Activated T-helper 1 cell treated with anti-CD3 and anti-CD28 coated beads, Interleukin-12 subunit alpha, Interleukin-12 subunit beta, Interleukin-2, Interleukin-4 antibody, amounts not matched to agents 30 ng/mL and 10 ng/mL and 1 ng/mL, durations not matched to agents 14 hours and 24 hours and 36 hours (primary cell): ENCODE measurements at places on chromosomes 5 and 9.

DNA sequence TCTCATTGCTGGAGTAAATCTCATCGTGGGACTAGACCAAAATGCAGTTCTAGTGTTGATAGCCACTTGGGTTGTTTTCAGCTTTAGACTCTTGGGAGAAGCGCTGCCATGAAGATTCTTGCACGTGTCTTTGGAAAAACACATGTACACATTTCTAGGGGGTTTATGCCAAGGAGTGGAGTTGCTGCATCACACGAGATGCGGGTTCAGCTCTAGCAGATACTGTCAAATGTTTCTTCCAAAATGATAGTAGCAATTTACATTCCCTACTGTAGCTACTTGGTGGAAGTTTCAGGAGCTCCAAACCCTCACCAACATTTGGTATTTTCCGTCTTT lies 52.3 kb upstream of the CPLX2 start:
- no peak overlapping the region for H3K4me3 ChIP-seq
- peaks cover 2% of the 10 kb centered on the region for H3K27me3 ChIP-seq
- H3K27ac ChIP-seq, result no peak overlapping the region
- DNase-seq, result no peak
- no peaks in the 10 kb centered on the region for H3K36me3 ChIP-seq

DNA sequence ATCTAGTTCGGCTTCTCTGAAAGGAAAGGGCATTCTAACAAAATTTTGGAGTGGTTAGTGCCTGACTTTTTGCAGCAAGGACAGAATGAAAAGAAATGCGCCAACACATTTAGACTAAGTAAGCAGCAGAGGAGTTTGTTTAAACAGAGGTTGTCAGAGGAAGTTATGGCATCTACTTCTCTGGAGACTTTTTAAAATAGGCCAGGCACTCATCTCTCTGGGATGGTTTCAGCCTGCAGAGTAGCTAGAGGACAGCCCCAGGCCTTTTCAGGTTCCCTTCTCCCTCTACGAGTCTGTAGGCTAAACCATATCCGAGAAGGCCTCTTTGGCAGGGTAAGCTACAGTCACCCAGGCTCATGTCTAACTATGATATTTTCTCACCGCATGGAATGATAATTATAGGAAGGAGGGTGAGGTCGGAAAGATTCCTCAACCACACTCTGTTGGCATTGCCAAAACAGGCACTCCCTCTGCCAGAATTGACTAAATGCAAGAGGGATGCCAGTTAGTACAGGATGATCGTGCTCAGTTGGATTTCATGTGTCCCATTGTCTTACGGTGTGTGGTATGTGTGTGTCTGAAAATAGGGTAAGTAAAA lies 1.4 kb upstream of the CTXN3 start:
- no peaks in the 10 kb centered on the region for H3K36me3 ChIP-seq
- no peaks in the 10 kb centered on the region for H3K4me1 ChIP-seq
- no peak for DNase-seq
- no peak overlapping the region for H3K4me3 ChIP-seq
- no peak overlapping the region for H3K27ac ChIP-seq

DNA sequence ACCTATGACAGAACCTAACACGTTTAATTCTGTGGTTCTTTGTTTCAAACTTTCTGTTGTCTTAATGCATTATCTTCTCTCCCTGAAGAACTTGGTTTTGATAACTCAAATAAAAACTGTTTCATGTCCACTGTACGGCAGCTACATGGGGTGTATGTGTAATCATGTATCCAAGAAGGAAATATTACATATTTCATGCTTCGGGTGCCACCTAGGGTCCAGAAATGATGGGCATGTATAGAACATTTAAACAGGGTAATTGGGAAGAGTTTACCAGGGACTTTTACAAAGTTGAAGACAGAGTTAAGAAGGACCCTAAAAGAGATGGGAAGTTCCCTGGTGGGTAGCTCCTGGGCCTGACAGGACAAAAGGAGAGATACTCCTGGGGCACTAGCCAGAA lies 291.3 kb downstream of the FBXL7 start:
- no peak overlapping the region for H3K4me3 ChIP-seq
- H3K27ac ChIP-seq, result no peak overlapping the region
- no peaks in the 10 kb centered on the region for H3K4me1 ChIP-seq
- no peaks in the 10 kb centered on the region for H3K27me3 ChIP-seq
- DNase-seq, result no peak

- no peaks in the 10 kb centered on the region for H3K4me1 ChIP-seq
- no peak overlapping the region for H3K4me3 ChIP-seq
- DNase-seq, result no peak
- peaks cover 8% of the 10 kb centered on the region for H3K27me3 ChIP-seq
- H3K36me3 ChIP-seq, result no peaks in the 10 kb centered on the region
- H3K27ac ChIP-seq, result no peak overlapping the region
These were observed 35.5 kb downstream of the PLPP7 start for GRCh38 chr9:131324736-131325679.

GRCh38 chr9:97563458-97564135 lies 62.1 kb downstream of the TMOD1 start:
- no peak for DNase-seq
- H3K27me3 ChIP-seq, result peaks cover 8% of the 10 kb centered on the region
- peaks cover 16% of the 10 kb centered on the region for H3K4me1 ChIP-seq
- H3K4me3 ChIP-seq, result no peak overlapping the region

DNA sequence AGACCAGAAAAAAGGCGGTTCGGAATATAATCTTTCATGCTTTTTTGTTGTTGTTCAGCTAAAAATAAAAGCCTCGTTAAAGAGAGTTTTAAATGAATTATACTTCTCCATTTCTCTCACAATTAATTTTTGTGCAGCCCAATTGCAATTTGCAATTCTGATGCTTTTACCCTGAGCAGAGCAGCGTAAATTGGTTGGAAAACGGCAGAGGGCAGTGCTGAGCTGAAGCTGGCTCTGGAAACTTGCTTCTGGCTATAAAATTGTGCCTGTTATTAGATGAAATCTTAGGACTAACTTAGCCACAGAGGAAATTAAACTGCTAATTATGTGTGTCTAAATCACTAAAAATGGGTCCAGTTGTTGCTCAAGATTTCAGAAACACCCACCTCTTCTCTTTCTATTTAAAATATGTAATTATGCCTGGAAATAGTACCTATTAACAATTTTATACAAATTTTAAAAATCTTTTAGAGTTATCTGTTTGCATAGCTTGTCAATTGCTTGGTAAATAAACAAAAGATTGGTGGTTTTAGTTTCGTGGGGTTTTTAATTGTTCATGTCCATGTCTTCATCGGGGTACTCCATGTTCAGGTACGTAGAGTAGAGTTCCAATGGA lies 441.8 kb upstream of the TLE4 start:
- H3K4me3 ChIP-seq, result no peak overlapping the region
- H3K27ac ChIP-seq, result no peak overlapping the region
- DNase-seq, result no peak
- H3K36me3 ChIP-seq, result no peaks in the 10 kb centered on the region

DNA sequence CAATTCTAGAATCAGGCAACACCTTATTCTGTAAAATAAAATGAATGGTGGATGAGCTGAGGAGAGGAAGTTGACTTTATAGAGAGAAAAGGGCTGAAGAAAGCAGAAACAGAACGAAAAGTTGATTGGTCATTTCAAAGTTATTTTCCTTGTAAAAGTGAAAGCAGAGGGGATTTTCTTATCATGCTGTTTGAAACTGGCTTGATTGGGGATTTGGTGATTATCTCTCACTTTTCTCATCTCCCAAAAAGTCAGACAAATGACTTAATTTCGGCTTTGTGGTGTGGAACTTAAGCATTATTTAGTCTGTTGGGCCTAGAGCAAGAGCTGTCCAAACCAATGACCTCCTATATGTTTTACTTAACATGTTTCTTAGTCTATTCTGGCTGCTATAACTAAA lies 60.5 kb upstream of the ITGA2 start:
- H3K36me3 ChIP-seq, result peaks cover 5% of the 10 kb centered on the region
- H3K27me3 ChIP-seq, result peaks cover 13% of the 10 kb centered on the region
- no peak for DNase-seq
- peaks cover 6% of the 10 kb centered on the region for H3K4me1 ChIP-seq
- H3K27ac ChIP-seq, result no peak overlapping the region
- H3K4me3 ChIP-seq, result no peak overlapping the region

- no peak for DNase-seq
- H3K36me3 ChIP-seq, result peaks cover 30% of the 10 kb centered on the region
- peaks cover 68% of the 10 kb centered on the region for H3K4me1 ChIP-seq
- H3K27ac ChIP-seq, result peak overlapping the region; percentile 69
These were observed 9.5 kb downstream of the IRF1 start for GRCh38 chr5:132480893-132481595.

DNA sequence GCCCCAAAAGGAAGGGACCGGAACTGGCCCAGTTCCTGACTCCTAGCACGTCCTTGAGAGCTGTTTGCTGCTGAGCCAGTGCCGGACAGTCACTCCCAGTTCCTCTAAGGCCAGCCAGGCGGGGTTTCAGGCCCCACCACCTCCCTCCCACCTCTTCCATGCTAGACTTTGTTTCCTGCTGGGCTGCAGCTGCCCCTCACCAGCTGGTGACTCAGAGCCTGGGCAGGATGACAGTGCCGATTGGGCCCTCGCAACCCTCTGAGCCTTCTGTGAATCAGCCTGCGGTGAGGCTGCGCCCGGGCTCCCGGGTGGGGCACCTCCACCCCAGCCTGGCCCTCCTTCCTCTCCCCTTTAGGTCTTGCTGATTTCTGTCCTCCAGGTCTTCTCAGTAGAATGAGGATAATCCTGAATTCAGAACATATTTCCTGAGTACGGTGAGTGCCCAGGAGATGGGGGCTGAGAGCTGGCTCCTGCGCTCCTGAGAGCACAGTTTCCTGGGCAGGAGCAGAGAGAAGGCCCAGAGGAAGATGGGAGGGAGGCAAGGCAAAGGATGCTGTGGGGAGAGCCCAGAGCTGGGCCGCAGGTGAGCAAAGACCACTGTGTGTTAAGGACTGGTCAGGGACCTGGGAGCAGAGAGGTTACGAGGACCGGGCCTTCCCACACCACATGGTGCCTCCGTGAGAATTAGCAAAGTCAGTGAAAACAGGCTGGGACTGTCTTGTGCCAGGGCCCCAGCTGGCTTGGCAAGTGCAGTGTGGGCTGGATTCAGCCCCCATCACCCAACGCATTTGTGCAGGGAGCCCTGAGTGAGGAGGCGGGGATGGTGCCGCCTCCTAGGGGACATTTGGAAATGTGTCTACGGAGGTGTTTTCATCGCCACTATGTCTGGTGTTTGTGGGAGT lies 32.9 kb upstream of the STXBP1 start:
- peak overlapping the region; percentile 76 for H3K27ac ChIP-seq
- DNase-seq, result peak; percentile 66
- H3K4me1 ChIP-seq, result peaks cover 44% of the 10 kb centered on the region
- no peaks in the 10 kb centered on the region for H3K36me3 ChIP-seq
- no peaks in the 10 kb centered on the region for H3K27me3 ChIP-seq

- no peak overlapping the region for H3K4me3 ChIP-seq
- H3K4me1 ChIP-seq, result peaks cover 32% of the 10 kb centered on the region
- DNase-seq, result no peak
- H3K27me3 ChIP-seq, result no peaks in the 10 kb centered on the region
These were observed 291.9 kb downstream of the ARL15 start for GRCh38 chr5:54018438-54018837.

- no peak overlapping the region for H3K4me3 ChIP-seq
- H3K36me3 ChIP-seq, result no peaks in the 10 kb centered on the region
- no peaks in the 10 kb centered on the region for H3K4me1 ChIP-seq
- no peak for DNase-seq
These were observed 212.7 kb downstream of the PAPPA start for GRCh38 chr9:116366241-116366640.

DNA sequence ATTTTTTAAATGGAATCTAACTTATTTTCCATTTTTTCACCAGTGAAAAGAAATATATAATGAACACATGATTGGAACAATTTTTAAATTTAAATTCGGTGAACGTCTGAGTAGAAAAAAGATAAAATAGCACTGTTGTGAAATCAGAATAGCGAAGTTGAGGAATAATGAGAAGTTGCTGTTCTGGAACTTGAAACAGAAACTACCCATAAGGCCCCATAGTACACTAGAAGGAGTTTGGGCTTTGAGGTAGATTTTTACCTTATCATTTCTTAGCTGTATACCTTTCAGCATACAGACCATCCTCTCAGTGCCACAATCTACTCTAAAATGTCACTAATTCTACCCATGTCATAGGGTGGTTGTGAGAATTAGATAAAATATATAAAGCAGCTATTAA lies 35.1 kb downstream of the TDRD7 start:
- DNase-seq, result no peak
- H3K27ac ChIP-seq, result no peak overlapping the region
- H3K4me1 ChIP-seq, result no peaks in the 10 kb centered on the region
- H3K27me3 ChIP-seq, result no peaks in the 10 kb centered on the region

- H3K36me3 ChIP-seq, result no peaks in the 10 kb centered on the region
- DNase-seq, result no peak
- no peak overlapping the region for H3K27ac ChIP-seq
These were observed 130.0 kb downstream of the PIK3R1 start for GRCh38 chr5:68345582-68345981.

DNA sequence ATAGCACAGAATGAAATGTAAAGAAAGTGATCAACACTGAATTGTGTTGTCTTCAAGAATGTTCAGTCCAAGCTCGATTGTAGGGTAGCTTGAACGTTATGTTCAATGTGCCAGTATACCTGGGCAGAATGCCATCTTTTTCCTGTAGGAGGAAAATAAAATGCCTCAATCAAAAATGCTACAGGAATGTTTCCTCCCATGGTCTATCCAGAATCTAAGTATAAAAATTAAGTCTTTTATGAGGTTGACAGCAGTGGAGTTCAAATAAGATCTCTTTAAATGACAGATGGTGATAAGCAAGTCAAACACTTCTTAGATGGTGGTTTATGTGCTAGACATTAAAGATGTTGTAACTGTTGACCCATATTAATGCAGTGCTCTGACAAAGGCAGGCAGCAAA lies 488.6 kb downstream of the CSNK1G3 start:
- no peak overlapping the region for H3K4me3 ChIP-seq
- no peaks in the 10 kb centered on the region for H3K4me1 ChIP-seq
- DNase-seq, result no peak
- no peaks in the 10 kb centered on the region for H3K36me3 ChIP-seq
- no peak overlapping the region for H3K27ac ChIP-seq

GRCh38 chr5:65914641-65915196 lies 11.7 kb upstream of the ERBIN start:
- no peaks in the 10 kb centered on the region for H3K27me3 ChIP-seq
- DNase-seq, result no peak
- no peak overlapping the region for H3K27ac ChIP-seq

DNA sequence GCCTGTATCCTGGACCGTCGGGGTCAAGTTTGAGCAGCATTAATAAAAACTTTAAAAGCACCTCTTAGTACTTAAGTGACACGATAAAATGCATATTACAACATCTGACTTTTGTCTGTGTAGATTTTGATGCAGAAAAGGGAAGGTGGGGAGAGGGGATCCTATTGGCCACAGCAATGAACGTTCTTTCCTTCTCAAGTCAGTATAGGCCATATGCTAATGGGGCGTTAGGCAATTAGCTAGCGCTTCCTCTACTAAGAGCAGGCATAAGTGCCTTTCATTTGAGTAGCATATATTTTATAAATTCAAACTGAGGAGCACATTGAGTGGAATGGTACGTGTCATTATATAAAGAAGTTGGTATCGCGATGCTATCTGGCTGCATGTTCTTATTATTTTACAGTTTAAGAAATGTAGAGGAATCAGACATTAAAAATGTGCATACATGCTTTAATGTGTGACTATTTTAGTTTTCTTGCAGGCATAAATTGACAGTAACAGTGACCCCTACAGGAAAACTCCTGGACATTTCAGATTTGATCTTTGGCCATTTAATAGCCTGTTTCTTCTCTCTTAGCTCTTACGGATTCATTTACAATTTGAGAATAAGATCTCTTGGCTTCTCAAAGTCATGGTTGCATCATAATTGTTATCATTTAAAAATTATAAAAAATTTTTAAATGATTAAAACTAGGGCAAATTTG lies 1.1 kb upstream of the GNA14 start:
- peaks cover 64% of the 10 kb centered on the region for H3K27me3 ChIP-seq
- no peaks in the 10 kb centered on the region for H3K36me3 ChIP-seq
- H3K4me3 ChIP-seq, result no peak overlapping the region
- no peak overlapping the region for H3K27ac ChIP-seq
